ENCODE measurements at places on chromosomes 11 and 22. TPM values are rescaled to one million over a fixed set of nuclear protein-coding genes. Genes with fewer than 3 reads are reported as not detected.

DNA sequence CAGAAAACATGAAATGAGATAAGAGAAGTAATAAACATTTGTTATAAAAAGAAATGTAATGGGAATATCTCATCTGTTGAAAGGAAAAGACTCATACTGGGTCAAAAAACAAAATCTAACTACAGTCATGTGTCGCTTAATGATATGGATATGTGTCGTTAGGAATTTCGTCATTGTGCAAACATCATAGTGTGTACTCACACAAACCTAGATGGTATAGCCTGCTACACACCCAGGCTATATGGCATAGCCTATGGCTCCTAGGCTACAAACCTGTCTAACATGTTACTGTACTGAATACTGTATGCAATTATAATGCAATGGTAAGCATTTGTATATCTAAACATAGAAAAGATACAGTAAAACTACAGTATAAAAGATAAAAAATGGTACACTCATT lies 89.8 kb upstream of the ZC3H12C start:
- DNase-seq = no peak

- no peak for DNase-seq
These were observed 62.1 kb downstream of the ADAMTS15 start for GRCh38 chr11:130510407-130511006.

GRCh38 chr11:95697614-95698408 lies 91.8 kb downstream of the FAM76B start:
- DNase-seq = no peak

DCHS1 gene
- total RNA-seq = 12.1 TPM

KCNK4 gene
- not detected for total RNA-seq

SLC5A12 gene
- total RNA-seq = not detected

DEPDC7 gene
- 0.41 TPM for total RNA-seq

CNTF gene
- 0.39 TPM for total RNA-seq

Data from adrenal gland (tissue), 19 donors.